Astrocyte of the spinal cord (primary cell): ENCODE measurements at places on chromosomes 13 and 19.

GRCh38 chr13:97574926-97575325 is 141.0 kb downstream of the RAP2A start:
- DNase-seq = peak; percentile 3

DNA sequence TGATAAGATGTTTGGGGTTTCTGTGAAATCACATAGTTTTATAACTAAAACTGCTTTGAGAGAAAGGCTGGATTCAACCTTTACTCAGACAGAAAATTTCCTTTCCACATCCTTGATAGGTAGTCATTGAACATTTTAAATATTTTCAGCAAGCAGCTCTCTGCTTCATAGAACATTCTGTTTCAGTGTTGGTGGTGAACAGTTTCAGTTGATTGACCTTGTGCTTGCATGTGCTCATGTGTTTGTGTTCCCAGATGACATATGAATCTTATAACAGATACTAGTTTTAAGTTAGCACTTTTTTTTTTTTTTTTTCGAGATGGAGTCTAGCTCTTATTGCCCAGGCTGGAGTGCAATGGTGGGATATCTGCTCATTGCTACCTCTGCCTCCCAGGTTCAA is 290.1 kb downstream of the HS6ST3 start:
- DNase-seq = no peak

DNA sequence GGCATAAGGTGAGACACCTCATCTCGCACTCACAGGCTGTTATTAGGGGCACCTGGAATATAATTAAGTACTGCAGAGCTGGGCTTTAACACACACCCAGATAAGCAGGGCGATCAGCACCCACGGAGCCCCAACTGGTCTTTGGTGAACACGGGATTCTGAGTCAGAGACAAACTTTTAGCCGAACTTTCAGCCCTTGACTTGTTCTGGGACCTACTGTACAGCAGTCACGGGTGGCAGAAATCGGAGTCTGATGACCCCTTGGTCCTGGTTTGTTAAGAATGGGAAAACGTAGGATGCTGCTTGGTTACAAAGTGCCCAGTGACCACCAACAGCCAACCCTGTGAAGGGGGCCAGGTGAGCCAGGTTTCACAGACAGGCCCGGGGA is 9.0 kb downstream of the SH3GL1 start:
- no peak for DNase-seq

GRCh38 chr19:16379521-16380313 is 55.1 kb downstream of the KLF2 start:
- DNase-seq = no peak

GRCh38 chr19:48746738-48747575 is at the start of gene IZUMO1:
Gene IZUMO1 (minus strand): TSS chr19:48746909. CDS start chr19:48745859, 1,050 bp downstream.
- peak; percentile 92 for DNase-seq

DNA sequence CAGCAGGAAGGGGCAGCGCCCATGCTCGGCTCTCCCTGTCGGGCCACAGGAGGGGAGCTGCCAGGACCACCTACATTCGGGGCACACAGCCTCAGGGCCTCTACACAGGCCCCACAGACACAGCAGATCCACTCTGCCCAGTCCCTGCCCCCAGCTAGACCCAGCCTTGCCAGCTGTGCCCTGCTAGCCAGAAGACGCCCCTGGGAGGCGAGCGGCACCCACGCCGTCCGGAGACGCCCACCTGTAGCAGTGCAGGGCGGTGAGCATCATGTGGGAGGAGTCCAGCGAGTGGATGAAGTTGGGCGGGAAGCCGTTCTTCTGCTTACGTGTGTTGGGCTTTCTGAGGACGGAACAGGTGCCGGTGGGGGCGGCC is 15.1 kb downstream of the POLRMT start:
- DNase-seq = no peak

- DNase-seq = no peak
Observed at GRCh38 chr13:53200498-53201453, 172.2 kb downstream of the OLFM4 start.

- no peak for DNase-seq
Observed at GRCh38 chr19:50844296-50844935, 10.3 kb upstream of the KLK3 start.

DNA sequence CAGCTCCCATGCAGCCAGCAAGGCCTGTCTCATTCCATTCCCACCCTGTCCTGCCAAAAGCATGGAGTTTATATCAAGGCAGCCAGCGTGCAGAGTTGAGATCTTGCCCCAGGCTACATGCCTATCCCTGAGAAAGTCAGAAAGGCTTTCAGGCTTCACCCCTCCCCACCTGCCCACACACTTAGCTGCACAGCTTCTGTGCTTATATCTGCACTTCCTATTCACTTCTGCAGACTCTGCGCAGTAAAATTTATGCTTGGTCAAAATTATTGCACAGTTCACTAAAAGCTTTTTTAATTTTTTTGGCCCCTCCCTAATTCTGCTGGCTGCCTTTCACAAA is 12.5 kb upstream of the ZNF675 start:
- DNase-seq = no peak

DNA sequence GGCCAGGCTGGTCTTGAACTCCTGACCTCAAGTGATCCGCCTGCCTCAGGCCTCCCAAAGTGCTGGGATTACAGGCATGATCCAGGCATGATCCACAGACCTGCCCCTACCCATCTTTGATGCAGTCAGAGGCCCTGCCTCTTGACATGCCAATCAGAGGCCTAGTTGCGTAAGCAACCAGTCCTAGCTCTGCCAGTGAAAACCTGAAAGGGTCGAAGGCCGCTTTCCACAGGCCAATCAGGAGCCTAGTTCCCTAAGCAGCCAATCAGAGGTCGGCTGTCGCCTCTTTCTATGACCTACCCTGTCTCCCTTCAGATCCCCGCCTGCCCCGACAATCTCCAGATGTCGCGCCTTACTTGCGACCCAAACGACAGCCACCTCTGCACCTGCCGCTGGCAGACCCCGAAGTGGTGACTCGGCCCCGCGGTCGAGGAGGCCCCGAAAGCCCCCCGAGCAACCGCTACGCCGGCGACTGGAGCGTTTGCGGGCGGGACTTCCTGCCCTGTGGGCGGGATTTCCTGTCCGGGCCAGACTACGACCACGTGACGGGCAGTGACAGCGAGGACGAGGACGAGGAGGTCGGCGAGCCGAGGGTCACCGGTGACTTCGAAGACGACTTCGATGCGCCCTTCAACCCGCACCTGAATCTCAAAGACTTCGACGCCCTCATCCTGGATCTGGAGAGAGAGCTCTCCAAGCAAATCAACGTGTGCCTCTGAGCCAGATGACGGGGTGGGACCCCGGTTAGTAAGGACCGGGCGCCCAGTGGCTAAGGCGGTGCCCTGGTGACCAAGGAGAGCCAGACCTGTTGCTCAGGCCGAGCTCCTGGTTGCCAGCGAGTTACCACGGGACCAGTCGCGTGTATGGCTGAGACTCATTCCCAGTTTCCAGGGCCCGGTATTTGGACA is 6.3 kb downstream of the SYDE1 start:
- no peak for DNase-seq

DNA sequence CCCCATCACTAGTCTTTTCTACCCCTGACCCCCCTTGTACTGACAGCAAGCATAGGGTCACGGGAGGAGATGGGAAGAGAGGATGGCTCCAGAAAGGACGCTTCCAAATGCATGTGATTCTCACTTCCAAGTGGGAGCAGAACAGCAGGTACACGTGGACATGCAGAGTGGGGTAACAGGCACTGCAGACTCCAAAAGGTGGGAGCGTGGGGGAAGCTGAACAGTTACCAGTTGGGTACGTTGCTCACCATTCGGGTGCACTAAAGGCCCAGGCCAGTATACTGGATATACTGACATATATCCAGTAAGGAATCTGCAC is 2.3 kb upstream of the ETV2 start:
- no peak for DNase-seq

DNA sequence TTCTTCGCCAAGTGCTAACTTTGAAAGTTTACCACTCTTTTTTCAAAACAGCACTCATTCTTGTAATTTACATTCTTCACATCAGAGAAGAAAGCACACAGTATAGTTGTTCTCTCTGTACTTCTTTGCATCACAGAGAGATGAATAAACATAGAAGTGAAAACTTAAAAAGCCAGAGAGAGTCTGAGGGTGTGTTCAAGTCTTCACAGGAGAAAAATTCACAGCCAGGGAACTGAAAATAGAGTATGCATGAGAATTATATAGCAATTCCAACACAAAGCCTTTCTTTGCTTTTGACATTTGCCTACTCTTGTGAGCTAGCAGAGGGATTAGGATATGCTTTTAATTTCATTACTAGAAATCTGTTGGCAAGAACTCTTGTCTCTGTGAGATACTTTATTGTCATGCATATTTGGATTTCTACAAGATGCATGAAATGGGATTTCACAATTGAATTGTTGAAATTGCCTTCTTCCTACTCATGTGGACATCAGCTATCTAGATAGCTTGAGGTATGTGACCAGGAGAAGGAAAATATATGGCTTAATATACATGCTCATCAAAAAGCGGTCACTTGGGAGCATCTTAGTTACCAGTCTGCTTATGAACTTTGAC is 166.1 kb downstream of the SLC7A1 start:
- DNase-seq = no peak

GRCh38 chr13:28623782-28624706 is 34.9 kb upstream of the POMP start:
- DNase-seq = no peak

GRCh38 chr13:99876651-99877050 is 94.9 kb downstream of the ZIC5 start:
- no peak for DNase-seq

DNA sequence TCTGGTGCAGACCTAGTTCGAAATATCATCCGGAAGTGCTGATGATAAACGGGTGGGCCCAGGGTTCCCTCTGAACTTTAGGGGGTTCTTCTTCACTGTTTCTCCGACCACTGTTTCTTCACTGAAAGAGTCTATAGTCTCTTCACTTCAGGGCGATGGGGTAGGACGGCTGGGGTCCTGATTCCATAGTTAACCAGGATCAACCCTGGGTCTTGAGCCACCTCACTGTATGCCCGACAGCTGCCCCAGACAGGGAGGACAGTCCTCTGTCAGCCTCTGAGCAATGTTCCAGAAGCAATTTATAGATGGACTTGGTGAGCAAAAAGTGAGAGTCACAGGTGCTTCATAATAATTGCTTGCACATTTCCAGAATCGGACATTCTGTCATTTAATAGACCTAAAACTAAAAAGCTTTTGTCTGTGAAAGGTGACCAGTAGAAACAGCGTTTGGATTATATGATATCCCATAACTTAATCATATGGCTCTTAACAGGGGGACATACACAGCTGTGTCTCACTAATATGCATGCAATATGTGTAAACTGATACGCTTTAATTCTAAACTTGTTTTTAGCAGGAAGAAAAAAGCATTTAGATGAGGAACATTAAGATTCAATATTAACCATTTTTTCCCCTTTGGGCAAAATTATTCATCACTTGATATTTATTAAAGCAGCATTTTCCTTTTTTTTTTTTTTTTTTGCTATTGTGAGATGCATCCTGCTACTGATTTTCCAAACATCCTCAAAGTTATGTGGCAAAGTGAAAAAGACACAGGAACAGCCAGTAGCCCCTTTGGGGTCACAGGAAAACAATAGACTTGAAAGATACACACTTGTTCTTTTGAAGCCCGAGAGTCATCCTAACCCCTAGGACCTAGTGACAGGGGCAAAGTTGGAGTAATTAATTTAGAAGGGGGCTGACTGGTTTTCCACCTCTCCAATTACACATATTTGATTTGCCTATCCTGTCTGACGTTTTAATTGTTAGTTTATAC is 277.0 kb downstream of the ZNF536 start:
- DNase-seq = no peak

- no peak for DNase-seq
Observed at GRCh38 chr13:38735665-38736440, 49.0 kb downstream of the FREM2 start.

GRCh38 chr13:99926014-99926731 is 45.4 kb downstream of the ZIC5 start:
- peak; percentile 37 for DNase-seq

GRCh38 chr13:106484537-106485193 is 50.8 kb downstream of the EFNB2 start:
- DNase-seq = no peak

DNA sequence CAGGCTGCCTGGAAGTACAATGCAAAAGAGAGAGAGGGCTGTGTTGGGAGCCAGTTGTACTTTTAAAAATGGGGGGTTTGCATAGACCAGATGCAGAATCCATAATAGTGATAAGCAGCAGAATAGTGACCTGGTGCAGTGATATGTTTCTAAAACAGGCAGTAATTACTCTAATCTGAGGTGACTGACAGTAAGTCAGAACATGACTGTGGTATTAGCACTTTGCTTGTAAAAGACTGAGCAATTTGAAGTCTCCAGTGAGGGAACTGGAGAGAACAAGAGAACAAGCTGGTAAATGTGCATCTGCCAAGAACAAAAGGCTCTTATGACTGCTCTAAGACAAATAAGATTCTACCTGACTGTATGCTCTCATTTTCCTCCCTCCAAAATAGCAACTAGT is 383.4 kb downstream of the ITGBL1 start:
- no peak for DNase-seq

DNA sequence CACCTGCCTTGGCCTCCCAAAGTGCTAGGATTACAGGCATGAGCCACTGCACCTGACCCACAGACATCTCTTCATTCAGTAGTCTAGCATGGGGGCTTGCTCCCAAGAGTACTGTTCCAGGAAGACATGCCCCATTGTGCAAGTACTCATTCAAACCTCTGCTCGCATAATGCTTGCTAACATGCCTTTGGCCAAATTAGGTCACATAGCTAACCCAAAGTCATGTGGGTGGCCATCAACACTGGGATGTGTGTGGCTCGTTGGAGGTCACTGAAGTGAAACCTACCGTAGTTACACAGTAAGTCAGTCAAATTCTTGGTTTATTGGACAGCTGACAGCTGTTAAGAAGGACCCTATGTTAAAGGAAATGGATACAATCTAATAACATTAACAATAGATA is 20.3 kb downstream of the RFXAP start:
- DNase-seq = no peak

GRCh38 chr19:4049432-4049831 is 17.3 kb downstream of the ZBTB7A start:
- no peak for DNase-seq

GRCh38 chr13:111065698-111066097 is 49.4 kb upstream of the ARHGEF7 start:
- DNase-seq = no peak

- DNase-seq = no peak
Observed at GRCh38 chr19:47188507-47189033, 42.4 kb downstream of the BBC3 start.

- no peak for DNase-seq
Observed at GRCh38 chr13:113552079-113552478, 32.5 kb upstream of the TFDP1 start.

GRCh38 chr19:29029268-29029958 is 183.5 kb downstream of the UQCRFS1 start:
- DNase-seq = no peak

DNA sequence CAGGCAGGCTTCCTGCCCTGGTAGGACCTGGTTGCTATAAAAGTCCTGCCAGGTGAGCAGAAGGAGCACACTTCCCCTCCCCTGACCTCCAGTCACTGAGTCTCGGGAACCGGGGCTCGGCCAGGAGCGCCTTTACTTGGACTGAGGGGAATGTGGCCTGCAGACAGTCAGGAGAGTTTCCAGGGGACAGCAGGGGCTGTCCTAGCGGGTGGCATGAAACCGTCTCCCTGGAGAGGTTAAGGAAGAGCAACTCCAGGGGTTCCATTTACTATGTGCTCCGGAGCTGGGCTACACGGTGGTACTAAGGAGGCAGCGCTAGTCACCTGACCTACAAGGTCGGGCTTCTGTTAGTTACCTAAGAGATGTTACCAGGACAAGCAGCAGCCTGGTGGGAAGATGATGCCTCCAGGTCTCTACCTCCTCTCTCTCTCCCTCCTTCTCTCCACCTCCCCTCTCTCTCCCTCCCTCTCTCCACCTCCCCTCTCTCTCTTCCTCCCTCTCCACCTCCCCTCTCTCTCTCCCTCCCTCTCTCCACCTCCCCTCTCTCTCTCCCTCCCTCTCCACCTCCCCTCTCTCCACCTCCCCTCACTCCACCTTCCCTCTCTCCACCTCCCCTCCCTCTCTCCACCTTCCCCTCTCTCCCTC is 4.1 kb upstream of the CNOT3 start:
- no peak for DNase-seq
